CD4-positive, alpha-beta T cell treated with Interleukin-15 for 4 hours (primary cell): ENCODE measurements at places on chromosomes 6 and 20.

GRCh38 chr6:1143655-1144054 is 168.2 kb upstream of the FOXQ1 start:
- no peak for DNase-seq

DNA sequence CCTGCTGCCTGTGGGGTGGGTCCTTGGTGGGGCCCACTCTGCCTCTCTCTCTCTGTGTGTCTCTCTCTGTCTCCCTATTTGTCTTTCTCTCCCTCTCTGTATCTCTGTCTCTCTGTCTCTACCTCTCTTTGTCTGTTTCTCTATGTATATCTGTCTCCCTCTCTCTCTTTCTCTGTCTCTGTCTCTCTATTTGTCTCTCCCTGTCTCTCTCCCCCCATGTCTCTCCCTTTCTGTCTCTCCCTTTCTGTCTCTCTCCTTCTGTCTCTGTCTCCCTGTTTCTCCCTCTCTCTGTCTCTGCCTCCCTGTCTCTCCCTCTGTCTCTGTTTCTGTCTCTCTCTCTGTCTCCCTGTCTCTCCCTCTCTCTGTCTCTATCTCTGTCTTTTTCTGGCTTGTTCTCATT is 353.2 kb downstream of the CDH4 start:
- no peak for DNase-seq

- no peak for DNase-seq
Observed at GRCh38 chr6:91097364-91097763, 510.5 kb upstream of the MAP3K7 start.

DNA sequence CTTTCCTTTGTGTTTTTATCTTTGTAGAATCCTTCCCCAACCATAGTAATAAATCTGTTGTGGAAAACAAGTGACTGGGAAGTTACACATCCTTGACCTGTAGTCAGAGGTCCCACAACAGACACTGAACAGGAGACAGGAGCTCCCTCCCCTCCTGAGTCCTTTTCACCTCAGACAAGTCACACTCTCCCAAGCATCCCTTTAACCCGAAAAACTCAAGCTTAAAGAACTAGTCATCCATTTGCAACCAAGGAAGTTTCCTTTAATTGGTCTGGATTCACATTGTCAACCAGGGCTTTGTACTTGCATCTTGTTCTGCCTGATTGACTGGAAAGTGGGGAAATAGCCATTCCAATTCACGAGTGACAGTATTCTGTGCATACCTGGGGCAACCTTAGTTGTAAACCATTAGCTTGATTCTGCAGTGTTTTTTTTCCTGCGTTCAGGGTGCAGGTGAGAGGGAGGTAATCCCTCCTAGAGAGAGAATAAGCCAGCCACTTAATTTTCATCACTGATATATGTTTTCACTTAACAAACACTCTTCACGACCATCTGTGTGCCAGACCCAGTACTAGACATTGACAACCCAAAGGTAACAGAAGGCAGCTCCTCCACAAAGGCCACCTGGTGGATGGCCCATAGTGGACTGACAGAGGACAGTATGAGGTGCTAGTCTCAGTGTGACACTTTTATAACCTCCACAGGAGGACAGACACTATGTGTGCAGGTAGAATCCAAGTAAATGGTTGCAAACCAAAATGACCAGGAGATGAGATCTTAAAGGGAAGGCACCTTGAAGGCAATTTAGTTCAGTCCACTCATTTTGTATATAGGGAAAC is 112.4 kb downstream of the SLX4IP start:
- DNase-seq, result no peak

GRCh38 chr6:50821441-50822077 is 2.9 kb downstream of the TFAP2B start:
- no peak for DNase-seq

DNA sequence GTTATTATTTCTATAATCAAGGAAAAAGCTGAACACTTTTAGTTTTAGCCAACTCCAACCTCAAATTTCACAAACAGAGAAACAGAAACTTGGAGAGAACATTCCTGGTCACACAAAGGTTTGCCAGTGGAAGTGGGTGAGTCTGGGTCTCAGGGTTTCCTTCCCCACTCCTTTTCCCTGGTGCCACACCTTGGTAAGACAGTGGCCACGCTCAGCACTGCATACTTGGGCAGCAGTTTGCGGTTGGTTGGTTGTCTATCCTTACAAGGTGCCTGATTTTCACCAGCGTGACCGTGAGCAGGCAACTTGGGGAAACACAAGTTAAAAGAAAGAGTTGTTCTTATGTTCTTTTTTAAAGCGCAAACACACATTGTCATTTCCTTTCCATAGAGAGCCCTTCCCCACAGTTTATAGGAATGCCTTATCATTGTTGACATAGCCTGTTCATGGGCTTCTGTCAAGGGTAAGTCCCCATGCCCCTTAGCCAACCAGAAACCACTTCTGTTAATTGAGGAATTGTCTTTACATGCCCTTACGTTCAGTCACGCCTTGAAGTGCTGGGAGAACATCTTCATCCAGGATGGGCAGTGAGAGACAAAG is 82.2 kb downstream of the RIN2 start:
- DNase-seq, result no peak

- DNase-seq, result no peak
Observed at GRCh38 chr20:45911486-45912343, at the start of gene PLTP. Gene PLTP (minus strand): TSS chr20:45912155. CDS start chr20:45911452, 703 bp downstream.
